ENCODE measurements at places on chromosomes 2 and 18.

- no peak for DNase-seq
Observed at GRCh38 chr2:172409042-172409441, 18.3 kb upstream of the ITGA6 start.

DNA sequence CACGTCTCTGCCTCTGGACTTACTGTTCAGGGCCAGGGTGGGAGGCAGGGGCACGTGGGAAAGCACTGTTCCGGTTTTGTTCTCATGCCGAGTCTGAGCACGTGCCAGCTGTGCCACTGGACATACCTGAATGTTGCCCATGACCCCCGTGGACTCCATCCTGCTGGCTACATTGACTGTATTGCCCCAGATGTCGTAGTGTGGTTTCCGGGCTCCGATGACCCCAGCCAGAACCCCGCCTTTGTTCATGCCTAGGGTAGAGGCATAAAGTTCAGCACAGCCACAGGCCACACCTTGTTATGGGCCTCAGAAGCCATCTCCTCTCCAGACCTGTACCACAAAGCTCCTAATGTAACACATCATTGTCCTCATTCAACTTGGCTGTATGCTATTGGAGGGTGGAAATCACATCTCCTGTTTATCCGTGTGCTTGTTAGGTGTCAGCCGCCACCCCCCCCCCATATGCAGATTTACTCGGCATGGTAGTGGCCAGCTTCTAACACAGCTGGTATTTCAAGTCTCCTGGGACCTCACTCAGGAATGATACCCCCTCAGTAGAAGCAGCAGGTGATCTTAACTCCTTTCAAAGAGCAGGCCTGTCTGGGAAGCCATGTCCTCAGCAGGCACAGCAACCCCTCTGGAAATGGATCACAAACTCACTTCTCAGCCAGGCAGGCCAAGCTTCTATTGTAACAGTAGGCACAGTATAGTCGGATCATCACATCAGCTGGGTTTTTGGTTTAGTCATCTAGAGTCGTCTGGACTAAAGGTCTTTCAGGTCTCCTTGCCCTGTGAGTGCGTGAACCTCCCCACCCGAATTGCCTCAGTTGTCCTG, 27.6 kb downstream of the CENPO start:
- no peak for DNase-seq

DNA sequence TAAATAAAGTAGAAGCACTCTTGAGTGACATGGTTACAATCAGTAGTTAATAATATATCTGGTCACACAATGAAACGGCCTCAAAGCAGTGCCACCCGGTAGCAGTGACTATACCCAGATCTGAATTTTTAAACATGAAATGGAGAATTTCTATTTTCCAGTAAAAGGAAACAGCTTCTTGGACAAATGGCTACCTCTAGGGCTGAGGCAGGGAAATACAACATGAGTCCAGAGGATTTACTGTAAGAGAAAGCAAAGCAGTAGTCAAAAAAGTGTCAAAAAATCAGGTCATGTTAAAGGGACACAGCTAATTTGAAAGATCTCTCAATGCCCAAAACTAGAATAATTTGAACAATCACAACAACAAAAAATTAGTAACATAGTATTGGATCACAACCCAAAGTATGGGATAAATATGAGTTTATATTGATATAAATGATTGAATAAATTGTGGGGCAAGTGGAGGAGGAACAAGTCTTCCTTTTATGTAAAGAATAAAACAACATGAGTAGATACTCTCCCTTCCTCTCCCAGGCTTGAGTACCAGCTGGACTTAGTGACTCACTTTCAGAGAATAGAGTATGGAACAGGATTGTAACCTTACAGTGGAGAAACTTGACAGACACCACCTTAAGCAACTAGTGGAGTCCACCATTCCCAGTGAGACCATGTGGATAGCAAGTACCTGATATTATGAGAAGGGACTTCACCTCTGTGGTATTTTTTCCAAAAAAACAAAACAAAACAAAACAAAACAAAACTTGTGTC, 180.8 kb downstream of the MBD2 start:
- DNase-seq = no peak

DNA sequence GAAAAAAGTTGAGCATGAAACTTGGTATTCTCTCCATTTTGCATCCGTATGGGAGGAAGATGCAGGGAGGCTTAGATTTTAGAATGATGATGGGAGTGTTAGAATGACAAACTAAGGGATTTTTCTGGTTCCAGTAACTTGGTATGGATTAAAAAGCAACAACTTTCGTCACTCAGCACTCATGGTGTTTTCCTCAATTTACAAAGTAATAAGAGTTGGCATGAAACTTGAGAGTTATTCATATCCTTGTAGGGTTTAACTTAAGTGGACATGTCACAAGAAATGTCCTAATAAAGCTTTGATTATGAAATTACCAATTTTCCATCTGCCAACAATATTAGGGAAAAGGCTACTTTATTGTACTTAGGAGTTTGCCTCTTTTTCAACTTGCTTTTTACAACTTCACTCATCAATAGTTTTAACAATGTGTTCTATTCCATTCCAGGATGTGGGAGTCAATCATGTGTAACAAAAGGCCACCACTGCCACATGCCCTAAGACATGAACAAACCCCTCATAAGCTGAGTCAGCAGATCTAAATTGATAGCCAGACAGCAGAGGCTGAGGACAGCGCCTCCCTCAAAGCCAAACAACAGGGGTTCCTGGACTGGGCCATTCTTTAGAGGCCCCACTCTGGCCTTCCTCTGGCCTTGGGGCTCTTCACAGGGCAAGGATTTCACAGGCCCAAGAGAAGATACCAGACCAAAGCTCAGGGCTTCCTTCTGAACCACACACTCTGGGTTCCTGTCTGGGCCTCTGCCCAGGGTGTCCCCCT, 265.8 kb downstream of the TNS1 start:
- no peak for DNase-seq

- no peak for DNase-seq
Observed at GRCh38 chr18:59387687-59388565, 28.9 kb upstream of the LMAN1 start.

- DNase-seq = no peak
Observed at GRCh38 chr2:72136331-72136730, 11.3 kb downstream of the CYP26B1 start.

DNA sequence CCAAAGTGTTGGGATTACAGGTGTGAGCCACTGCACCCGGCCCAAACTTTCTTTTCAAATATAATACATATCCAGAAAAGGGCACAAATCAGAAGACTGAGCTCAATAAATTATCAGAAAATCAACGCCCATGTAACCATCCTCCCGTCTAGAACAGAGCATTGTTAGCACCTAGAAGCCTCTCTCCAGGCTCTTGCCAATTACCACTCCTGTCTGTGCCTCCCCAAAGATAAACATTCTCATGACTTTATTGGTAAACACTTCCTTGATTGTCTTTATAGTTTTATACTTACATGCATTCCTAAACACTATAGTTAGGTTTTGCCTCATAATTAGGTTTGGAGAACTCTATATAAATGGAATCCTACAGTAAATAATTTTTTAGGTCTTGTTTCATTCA, 58.5 kb upstream of the SP5 start:
- no peak for DNase-seq

GRCh38 chr2:225027061-225027762, 15.1 kb downstream of the DOCK10 start:
- DNase-seq = no peak

DNA sequence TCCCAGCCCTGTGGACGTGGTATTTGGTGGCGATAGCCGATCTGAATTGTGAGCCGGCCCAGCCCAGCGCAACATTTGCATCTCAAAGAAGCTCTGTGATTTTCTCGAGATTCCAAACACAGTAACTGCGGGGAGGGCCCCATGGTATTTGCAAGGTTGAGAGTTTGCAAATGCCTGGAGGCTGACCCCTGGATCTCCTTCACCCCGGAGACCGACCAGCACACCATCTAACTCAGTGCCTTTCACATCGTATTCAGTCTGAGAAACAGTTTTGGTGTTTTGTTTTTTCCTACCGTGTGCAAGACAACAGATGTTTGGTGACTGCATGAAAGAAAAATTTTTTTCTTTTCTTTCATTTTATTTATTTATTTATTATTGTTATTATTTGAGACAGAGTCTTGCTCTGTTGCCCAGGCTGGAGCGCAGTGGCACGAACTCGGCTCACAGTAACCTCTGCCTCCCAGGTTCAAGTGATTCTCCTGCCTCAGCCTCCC, 40.3 kb downstream of the MYCN start:
- no peak for DNase-seq

- no peak for DNase-seq
Observed at GRCh38 chr2:120293096-120294007, 40.7 kb downstream of the RALB start.

- no peak for DNase-seq
Observed at GRCh38 chr2:82731824-82732223, 1727.3 kb downstream of the SUCLG1 start.
